ENCODE measurements at places on chromosomes 7 and 10.

DNA sequence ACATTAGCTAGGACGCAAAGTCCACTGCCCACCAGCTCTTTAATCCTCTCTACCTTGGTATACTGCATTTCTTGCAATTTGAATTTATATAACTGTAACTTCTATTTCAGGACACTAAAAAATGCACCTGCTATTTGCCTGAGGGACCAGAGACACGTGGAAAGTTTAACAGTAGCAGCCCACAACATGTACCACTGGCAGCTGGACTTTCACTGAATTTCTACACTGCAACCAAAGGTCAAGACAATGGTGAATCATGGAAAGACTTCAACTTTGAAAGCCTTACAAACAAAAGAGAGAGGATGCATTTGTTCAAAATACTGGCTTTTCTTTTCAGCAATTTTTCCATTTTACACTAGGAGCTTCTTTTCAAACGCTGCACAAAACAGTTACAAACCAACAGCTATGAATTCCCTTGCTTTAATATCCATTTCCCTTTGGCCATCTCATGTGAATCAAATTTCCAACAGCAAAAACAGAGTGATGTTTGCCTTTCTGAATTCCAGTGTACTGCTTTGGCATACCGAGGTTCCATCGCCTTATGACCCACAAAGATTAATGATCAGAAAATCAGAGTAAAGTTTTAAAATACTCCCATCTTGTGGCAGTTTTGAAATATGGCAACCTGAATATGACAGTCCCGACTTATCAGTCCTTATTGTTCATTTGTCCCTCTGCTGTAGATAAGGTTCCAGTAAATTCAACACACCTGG, 29.9 kb upstream of the HNRNPH3 start:
- no peak for DNase-seq

DNA sequence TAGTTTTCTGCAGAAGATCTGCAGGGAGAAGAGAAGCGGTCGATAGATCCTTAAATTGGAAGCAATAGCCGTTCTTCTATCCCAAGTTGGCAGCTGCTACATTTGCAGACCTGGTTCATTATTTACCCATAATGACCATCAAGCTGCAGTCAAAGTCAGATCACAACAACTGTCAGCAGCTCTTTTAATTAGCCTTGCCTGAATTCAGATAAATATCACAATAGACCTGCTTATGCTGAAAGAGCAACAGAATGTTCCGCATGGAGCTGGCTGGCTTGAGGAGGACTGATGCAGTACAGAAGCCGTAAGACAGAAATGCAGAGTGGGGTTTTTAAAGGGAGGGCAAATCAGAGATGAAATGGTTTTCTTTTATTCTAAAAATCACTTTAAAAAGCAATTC, 109.4 kb downstream of the HIBADH start:
- DNase-seq = no peak

DNA sequence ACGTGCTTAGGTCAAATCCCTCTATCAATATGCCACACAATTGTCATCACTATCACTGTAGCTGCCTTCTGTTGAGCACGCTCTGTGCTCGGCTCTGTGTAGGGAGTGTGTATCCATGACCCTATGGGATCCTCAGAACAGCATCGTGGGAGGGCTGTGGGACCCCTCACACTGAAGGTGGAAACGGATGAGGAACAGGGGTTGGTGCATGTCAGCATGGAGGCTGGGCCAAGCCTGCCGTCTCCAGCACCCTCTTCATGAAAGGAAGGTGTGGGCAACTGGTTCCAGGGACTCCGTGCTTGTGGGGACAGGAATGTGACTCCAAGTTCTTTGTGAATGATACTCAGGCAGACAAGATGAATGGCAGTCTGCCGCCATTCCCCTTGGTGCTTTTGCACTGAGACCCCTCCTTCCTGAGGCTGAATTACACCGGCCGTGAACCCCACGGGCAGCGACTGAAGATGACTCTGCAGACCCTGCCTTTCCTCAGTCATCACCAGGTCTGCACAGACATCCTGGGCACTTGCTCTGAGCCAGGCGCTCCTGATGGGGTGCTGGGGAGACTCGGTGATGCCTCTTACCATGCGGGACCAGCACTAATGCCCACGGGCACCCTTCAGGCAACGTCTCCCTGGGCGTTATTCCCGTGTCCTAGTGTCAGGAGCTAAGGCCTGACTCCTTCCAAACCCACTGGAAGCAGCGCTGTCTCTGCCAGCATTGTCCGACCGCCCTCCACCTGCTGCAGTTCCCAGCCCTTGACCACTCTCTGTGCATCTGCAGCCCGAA, 495.2 kb downstream of the TCERG1L start:
- DNase-seq = no peak

GRCh38 chr7:45682358-45682735, 108.2 kb downstream of the ADCY1 start:
- DNase-seq = no peak
